GDM1 (cell line): ENCODE measurements at places on chromosomes 3 and 15.

GRCh38 chr15:29917600-29918597 is 95.6 kb upstream of the TJP1 start:
- no peak for DNase-seq

GRCh38 chr3:98855806-98856400 is 45.6 kb downstream of the DCBLD2 start:
- DNase-seq: no peak

- DNase-seq: no peak
Measured at GRCh38 chr3:140699516-140700231, 21.8 kb downstream of the TRIM42 start.

DNA sequence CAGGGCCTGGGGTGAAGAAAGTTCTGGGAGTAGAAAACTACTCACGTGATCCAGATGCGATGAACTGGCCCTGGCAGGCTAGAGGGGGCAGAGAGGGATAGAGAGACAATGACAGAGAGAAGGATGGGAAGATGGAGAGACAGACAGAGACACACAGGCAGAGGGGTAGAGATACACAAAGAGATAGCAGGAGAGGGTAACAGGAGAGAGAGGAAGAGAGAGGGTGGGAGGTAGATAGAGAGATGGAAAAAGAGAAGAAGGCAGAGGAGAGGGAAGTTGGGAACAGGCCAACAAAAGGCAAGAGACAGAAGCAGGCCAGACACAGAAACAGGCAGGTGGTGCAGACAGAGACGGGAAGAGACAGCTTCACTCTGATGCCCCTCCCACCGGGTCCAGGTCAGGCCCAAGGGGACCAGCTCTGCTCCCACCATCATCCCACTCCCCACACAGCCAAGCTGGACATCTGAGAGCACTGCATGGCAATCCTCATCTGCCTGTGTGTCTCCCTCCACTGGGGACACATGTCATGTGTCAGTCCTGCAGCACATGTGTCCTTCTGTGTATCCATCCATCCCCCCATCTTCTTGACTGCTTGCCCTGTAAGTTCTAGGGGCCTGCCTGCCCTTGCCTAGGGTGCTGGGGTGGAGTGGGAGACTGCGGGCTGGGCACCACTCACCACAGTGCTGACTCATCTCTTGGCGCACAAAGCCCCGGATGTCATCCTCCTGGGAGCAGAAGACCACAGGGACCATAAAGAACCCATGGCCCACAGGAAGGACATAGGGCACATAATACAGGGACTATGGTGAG is 2.2 kb upstream of the UCN2 start:
- peak; percentile 15 for DNase-seq

DNA sequence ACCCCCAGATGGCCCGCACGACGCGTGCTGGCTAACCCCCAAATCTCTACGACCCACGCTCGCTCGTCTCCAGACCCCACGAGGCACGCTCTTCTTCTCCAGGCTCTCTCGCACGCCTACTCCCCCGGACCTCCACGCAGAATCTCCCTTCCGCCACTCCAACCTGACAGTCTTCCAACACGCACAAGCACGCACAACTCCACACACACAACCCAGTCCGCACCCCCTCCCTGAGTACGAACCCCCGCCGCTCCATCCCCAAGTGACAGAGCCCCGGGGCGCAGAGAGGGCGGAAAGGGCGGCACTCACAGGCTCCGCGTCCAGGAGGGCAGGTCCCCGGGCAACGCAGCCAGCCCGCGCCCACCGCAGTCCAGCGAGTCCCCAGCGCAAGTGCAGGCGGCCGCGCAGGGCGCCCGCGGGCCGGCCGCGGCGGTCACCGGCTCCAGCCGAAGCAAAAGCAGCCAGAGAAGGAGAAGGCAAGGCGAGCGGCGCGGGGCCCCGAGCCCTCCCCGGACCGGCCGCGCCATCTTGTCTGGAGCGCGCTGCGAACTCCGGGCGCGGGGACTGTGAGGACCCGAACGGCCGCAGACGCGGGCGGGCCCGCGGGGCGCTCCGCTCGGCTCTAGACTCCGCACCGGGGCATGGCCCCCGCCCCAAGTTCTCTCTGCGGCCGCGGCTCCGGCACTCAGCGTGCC is 794 bp downstream of the LRIG1 start:
- DNase-seq: no peak
